ENCODE measurements at places on chromosomes 4 and X.

DNA sequence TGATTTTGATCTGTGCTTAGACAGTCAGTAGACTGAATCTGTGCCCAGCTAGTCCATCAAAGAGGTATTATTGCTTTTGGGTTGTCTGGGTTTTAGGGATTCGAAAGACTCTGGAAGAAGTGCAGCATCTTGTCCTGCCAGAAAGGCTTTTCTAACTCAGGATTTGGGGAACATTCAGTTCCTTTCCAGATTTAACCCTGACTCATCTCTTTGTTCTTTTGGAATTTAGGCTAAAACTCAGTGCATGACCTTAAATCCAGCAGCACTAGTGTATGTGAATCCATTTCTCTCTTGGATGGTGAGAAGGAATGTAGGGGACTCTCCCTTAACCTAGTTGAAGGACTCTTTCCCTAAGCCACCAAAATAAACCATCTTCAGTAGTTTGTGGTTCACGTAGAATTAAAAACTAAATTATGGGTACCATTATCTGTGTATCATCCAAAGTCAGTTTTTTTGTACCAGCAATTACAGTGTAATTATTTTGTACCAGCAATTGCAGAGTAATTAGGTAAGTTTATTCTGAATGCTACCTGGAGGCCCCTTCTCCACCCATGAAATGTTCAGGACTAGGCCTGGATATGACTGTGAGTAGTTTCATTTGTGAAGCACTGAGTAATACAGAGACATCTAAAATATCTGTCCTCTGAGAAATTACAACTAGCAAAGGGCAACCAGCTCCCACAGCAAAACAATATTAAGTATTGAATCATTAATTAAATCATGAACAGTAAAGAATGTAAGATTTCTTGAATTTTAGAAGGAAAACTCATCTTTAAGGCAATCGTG, 384.0 kb downstream of the TMA16 start:
- DNase-seq, result no peak

GRCh38 chrX:154351183-154352011, 23.0 kb downstream of the FLNA start:
- no peak for DNase-seq

GRCh38 chr4:180617196-180617595, 1626.0 kb upstream of the TENM3 start:
- no peak for DNase-seq

DNA sequence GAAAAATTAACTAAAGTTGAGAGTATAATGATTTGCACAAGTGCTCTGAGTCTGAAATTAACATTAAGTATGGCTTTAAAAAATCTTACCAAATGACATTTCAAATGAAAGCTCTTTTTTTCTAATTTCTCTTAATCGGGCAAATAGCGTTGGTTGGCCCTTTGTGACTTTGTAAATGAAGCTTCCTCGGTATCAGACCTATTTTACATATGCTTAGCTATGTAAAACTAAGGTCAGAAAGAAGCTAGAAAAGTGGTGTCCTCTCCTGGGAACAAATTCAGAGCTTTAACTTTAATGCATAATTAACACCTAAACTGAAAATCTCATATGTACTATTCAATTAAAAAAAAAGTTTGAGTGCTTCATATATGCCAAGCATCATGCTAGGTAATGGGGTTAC, 62.7 kb downstream of the N4BP2 start:
- DNase-seq, result no peak

- no peak for DNase-seq
Measured at GRCh38 chr4:131547506-131547981, 1601.5 kb upstream of the PCDH10 start.

GRCh38 chr4:140931911-140932310, 175.7 kb upstream of the TBC1D9 start:
- no peak for DNase-seq

DNA sequence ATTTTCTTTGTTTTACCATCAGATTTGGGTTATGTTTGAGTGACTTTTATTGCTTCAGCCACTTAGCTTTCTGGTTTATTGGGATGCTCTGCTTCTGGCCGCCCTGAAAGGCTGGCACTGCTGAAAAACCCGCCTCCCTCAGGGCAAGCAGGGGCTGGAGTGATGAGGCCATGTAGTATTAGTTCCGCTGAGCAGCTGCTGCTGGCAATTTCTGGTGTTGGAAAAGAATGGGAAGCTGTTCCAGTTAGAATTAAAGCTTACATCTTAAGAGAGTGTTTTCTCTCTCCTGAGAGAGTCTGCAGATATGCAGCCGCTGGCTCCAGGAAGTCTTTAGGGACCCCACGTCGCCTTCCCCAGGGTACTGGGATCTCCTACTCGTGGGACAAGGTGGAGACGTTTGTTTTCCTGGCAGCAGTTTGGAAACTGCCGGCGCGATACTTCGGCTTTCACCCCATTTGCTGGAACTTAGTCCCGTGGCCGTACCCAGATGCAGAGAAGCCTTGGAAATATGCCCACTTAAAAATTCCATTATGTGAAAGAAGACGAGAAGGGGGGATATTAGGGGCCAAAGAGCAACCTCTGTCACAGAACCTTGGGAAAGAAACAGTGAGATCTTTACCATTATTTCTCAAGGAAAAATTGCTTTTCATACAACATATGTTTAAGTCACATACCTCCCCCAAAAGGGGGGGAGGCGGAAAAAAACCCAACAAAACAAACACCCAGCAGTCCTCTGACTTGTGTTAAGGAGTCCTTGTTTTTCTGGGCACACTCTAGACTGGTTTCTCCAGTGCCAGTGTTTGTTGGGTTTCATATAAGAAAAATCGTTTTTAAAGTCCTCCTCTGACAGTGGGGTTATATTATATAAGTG, 72.6 kb downstream of the TMEM131L start:
- no peak for DNase-seq

DNA sequence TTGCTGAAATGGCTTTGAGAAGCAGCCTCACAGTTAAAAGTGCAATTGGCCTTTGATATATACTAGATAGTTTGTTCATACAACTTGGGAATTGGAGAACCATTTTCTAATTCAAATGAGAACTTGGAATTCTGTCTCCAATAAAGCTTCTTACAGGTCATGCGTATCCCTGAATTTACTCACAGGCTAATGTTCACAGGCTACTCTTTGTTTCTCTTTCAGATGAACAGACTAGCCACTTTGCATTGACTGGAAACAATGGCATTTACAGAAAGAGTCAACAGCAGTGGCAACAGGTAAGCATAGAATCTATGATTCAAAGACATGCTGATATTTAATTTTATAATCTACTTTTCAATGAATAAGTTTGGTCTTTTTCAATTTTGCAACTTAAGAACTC, 13.5 kb downstream of the AFF1 start:
- no peak for DNase-seq

GRCh38 chr4:137823007-137823406, 290.7 kb upstream of the PCDH18 start:
- DNase-seq, result no peak

DNA sequence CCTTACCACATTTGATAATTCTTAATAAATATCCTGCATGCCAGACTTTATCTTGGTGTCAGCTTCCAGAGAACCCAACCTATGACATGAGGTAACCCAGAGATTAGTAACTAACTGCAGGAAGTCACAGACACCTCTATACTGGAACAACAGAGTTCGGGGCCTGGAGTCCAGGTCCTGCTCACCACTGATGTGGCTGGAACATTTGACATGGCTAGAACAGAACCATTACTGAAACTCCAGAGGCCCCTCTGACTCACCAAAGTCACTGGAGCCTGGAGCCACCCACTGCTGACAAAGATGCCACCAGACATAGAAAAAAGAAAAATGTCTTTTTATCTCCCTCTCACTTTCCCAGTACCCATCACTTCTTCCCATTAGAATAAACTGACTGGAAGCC, 403.7 kb downstream of the MID1IP1 start:
- no peak for DNase-seq
